ENCODE measurements at places on chromosomes 1 and 21.

- no peak for DNase-seq
These were observed 118.2 kb downstream of the MAGI3 start for GRCh38 chr1:113508364-113509164.

- DNase-seq: no peak
These were observed 19.1 kb downstream of the ASTN1 start for GRCh38 chr1:177145106-177146070.

GRCh38 chr1:153493343-153493960 lies 33.0 kb upstream of the S100A7 start:
- no peak for DNase-seq

GRCh38 chr1:94004924-94005323 lies 95.7 kb upstream of the GCLM start:
- peak; percentile 24 for DNase-seq

GRCh38 chr1:61523229-61523628 lies 201.7 kb downstream of the TM2D1 start:
- no peak for DNase-seq

DNA sequence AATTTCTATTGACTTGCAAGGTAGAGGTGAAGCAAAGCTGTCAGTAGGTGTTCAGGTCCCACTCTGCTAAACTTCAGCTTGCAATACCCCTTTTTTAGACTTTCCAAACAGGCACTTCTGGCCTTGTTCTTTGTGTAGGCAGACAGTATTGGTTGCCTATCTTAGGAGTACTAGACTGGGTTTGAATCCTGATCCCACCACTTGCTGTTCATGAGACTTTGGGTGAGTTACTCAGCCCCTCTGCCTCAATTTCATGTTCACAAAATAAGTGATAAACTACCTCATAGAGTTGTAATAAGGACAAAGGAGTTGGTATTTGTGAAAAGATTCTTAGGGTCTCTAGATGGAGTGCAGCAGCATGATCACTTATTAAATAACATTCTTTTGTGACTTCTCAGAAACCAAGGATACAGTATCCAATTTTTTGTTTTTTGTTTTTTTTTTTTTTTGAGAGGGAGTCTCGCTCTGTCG lies 5.2 kb downstream of the RCC1 start:
- peak; percentile 24 for DNase-seq

GRCh38 chr1:39877231-39877778 lies 6.0 kb downstream of the TRIT1 start:
- DNase-seq: no peak

DNA sequence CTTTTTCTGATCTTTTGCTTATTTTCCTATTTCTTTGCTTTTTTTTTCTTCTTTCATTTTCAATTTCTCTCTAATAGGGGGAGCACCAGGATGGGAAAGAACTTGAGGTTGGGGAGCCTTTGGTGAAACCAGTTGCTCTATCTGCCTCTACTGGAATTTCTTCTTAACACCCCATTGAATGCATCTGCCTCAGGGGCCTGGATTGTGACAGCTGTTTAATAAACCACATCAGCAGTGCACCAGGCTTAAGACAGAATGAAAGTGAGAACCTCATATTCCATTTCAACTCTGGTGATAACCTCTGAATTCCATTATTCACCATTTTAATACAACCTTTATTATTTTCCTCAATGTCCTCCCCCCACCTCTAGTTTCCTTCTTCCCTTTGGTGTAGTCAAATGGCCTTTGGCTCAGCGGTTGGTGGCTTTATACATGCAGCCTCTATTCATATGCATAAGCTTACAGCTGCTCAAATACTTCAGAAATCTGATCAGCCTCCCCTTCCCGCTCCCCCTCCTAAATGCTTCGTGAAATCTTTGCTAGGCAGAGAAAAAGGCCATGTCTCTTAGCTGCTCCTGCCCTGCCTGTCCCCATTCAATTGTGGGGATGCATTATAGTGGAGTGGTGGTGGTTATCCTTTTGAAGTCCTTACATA lies 537.3 kb upstream of the PLXNA2 start:
- no peak for DNase-seq

GRCh38 chr1:61080413-61081143 lies 1.8 kb upstream of the NFIA start:
- DNase-seq: no peak
